GM12864 (cell line): ENCODE measurements at places on chromosomes 12 and 14.

DNA sequence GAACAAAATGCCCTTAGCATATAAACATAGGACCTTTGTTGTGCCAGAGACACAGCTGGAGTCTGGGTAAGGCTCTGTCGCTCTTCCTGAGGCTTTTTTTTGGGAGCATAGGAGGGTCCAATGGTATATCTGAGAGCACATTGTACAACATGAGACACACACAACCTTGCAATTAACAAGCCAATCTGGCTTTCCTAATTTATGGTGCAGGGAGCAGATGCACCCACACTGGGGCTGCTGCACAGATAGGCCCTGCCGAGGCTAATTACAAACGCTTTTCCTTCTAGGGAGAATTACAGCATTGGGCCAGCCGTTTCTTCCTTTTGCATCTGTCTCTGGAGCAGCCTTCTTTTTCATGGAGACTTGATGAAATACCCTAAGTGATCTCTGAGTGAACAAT lies 75.0 kb upstream of the OVCH1 start:
- no peak for DNase-seq

DNA sequence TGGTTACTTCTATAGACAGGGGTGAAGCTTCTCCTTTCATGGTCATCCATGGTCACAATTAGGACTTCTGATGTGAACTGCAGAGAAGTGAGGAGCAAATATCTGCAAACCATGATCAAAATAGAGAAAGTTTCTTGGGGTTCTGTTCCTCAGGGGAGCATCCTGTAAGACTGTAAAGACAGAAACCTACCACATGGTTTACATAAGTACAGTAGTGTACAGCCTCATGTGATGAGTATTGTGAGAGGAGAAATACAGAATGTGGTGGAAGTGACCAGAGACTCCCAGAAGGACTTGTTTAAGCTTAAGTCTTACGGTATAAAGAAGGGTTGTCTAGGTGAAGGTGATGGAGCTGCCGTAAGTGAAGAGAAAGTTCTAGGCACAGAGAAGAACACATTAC lies 484.7 kb downstream of the LRIG3 start:
- no peak for DNase-seq

DNA sequence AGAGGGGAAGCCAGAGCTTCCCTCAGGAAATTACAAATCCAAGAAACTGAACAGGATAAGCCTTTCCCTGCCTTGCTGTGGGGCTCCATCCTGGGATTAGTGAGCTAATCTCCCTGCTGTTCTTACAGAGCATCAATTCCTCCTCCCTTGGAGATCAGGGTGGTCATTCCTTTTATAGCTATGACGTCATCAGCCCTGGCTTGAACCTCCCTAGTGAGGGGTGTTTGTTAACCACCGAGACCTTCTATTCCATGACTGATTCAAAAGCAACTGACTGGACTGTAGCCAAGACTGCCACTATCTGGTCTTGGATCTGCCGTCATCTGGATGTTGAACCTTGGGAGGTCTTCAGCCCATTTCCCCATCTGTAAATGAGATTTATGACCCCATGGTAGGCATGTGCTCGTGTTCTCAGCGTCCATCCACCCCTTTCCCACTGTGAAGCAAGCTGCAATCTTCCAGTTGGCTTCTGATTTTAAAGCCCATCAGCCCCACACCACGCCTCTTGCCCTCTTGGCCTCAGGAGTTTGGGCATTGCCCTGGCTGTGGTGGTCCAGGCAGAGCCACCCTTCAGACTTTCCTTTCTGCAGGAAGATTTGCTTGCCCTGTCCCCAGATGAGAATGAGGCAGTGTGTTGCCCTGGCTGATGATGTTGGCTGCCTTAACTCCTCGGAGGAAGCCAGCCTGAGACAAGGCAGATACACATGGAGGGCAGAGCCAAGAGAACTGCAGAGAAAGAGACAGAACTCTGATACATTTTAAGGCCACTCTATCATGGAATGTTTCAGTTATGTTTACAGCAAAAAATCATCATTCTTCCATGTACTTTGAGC lies 59.6 kb upstream of the ACTN1 start:
- no peak for DNase-seq

DNA sequence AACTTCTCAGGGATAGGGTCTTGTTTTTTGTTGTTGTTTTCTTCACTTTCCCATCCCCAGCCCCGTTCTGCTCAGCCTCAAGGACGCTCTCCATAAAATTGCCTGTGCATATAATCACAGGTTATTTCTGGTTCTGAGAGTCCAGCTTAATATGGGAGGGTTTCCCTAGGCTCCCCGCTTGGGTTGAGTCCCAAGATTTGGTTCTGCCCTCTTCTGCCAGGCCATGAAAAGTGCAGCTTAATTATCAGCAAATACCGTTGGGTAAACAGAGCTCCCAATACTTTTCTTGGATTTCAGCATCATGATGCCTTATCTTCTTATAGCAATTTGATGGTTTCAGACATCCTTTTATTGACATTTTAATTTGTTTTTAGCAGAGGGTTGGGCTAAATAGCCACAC lies 75.6 kb downstream of the GRIN2B start:
- DNase-seq = no peak

DNA sequence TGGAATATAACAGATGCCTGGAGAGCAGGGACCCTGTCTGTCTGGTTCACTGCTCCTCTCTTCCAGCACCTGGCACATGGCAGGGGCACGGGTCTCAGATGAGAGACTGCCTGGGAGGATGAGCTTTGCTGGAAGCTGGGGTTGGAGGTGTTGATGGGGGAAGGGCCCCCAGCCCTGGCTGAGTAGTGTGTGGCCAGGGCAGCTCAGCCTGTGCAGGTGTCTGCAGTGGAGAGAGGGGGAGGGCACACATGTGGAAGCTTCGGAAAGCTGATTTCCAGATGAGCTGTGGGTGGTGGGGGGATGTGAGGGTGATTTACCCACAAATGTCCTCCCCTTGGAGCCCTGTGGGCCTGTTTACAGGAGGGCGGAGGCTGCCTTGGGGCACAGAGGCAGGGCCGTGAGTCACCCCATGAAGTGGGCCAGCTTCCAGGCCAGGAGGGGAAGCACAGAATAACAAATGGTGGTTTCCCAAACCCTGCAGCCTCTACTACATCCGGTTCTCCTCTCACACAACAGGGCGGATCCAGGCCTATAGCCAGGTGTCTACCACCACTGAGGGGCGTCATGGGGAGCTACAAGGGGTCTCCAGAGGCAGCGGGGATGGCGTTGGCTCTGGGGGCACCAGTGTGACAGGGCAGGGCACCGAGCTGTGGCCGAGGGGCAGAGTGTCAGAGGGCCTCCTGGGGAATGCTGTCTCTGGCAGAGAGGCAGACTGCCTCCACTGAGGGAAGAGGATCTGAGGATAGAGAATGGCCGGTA lies 11.0 kb downstream of the KRT7 start:
- peak; percentile 57 for DNase-seq

- DNase-seq = no peak
These were observed 951 bp upstream of the CHST11 start for GRCh38 chr12:104455578-104456416.
